ENCODE measurements at places on chromosomes 2 and 18.

- no peak for DNase-seq
Measured at GRCh38 chr2:200741468-200742202, 70.1 kb upstream of the BZW1 start.

DNA sequence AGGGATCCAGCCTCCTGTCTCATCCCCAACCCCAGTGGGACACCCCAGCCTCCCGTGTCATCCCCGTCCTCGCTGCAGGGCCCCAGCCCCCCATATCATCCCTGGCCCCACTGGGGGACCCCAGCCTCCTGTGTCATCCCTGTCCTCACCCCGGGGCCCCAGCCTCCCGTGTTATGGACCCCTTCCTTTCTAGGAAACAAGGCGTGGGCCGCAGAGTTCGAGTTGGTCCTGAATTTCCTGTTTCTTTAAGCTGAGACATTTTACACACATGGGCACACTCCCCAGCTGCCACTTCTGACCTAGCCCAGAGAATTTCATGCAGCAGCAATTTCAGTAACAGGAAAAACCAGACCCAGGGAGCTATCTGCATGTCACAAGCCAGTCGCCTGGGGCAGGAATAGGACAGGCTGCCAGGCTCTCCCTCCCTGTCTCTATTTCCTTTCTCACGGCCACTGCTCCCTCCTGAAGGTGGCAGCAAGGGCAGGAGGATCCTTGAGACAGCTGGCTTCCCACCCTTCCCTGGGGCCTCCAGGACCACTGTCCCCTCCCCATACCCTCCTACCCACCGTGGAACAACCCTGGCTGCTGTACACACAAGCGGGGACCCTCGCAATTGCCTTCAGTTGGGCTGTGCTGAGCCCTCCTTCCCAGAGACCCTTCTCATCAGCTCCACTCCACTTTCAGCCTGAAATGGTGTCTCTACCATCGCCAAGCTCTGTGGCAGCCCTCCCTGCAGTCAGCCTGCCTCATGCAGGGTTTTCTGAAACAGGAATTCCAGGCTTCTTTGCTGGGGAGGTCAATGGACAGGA is 141.9 kb upstream of the ID2 start:
- no peak for DNase-seq

DNA sequence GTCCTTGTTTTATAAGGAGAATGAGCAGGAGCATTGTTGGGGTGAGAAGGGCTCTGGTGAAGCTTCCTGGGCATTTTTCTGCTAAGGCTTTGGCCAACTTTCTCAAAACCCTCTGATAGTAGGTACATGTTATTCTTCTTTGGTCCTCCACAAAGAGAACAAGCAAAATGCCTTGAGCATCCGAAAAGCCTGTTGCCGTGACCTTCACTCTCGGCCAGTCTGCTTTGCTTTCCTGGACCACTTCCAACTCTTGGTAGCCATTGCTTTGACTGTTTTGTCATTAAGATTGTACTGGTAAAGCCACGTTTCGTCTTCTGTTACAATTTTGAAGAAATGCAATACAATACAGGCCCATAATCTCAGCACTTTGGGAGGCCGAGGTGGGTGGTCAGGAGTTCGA is 27.4 kb upstream of the ALLC start:
- DNase-seq: no peak

GRCh38 chr2:218031771-218032257 is 29.0 kb upstream of the TNS1 start:
- DNase-seq: no peak

DNA sequence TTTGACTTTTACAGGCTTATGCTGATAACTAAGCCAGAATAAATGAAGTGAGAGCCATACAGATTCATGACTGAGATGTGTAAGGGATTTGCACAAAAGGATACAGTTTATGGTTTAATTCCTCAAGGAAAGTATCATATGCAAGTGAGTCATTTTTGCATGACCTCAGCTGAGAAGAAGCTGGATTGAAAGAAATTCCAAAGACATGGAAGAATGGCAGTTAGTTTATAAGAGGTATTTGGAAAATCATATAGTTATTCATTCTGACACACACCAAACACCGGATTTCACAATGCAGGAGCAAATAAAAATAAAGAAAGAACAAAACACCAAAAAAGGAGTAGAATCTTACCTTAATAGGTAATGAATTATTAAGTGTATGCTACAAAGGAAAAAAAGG is 83.2 kb upstream of the RND3 start:
- no peak for DNase-seq

All from activated T-cell treated with anti-CD3 and anti-CD28 coated beads for 48 hours (primary cell).